ENCODE measurements at places on chromosomes 12 and 14. TPM values are rescaled to one million over a fixed set of nuclear protein-coding genes. Genes with fewer than 3 reads are reported as not detected.

TSPAN9 gene
- 61.1 TPM for total RNA-seq

CD27 gene
- total RNA-seq = 2.3 TPM

DNA sequence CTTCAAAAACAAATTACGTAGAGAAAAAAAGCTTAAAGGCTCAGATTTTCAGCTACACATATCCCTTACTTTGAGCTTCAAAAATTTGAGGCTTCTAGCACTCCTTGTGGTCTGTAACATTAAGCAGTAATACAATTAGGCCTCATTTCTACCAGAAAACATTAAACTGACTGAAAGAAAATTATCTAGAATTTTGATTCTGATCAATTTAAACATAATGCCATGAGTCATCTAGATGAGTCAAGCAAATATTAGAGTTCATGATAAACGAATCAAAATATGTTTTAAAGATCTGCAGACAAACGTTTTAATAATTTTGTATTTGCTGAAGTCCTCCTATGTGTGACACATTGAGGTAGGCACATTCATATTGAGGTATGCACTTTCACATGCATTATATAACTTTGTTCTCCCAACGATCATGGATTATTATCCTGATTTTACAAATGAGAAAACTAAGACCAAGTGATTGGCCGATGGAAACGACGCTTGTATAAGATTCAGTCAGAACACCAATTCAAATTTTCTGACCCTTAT is 4.3 kb downstream of the OSBPL8 start:
- no peak for DNase-seq

DNA sequence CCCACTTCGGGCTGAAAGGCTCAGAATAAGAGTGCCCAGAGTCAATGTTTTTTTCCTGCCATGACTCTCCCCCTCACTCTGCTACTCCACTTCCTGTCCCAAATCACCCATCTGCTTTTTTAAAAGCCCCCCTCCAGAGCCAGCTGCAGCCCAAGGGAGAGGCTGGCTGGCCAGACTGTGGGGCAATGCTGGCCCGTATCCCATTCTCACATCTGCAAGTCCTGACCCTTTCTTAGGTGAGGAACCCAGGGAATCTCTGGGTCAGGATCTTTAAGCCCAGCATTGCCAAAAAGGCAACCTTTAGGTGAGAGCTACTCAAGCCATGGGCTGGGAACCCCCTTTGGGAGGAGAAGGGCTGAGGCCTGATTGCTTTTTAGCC is 1.7 kb upstream of the ITGA5 start:
- DNase-seq = no peak

- no peak for DNase-seq
These were observed 8.4 kb downstream of the RAPGEF3 start for GRCh38 chr12:47750229-47750798.

GRCh38 chr12:108966378-108967151 is 54.3 kb downstream of the SVOP start:
- DNase-seq = no peak

GRCh38 chr12:6182279-6182898 is 17.8 kb upstream of the CD9 start:
- DNase-seq = peak; percentile 90

DNA sequence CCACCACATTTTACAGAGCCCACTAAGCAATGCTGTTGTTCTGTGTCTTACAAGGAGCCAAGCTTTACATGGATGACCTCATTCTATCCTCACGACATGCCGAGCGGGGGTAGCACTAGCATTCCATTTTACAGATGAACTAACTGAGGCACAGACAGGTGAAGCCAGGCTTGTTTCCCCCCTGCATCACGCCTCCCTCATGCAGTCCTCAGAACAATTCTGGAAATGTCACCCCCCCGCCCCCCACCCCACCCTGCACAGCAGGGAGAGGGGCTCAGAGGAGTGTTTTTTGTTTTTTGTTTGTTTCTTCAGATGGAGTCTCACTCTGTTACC is 1.5 kb downstream of the SLC8B1 start:
- DNase-seq = no peak

DNA sequence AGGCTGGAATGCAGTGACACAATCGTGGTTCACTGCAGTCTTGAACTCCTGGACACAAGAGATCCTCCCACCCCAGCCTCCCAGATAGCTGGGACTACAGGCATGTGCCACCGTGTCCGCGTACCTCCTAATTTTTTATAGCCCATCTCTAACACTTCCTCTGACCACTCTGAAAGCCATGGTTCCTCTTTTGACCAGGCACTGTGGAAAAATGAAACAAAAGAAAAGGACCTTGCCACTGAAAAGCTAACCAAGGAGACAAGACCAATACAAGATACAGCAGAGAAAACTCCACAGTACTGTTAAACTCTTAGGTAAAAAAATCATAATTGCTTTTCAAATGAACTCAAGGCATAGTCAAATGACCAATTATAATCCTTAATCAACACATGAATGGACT is 233.3 kb downstream of the NEDD1 start:
- DNase-seq = no peak

- DNase-seq = no peak
These were observed 37.7 kb downstream of the TSPAN19 start for GRCh38 chr12:84998341-84998740.

Data from lower lobe of right lung (tissue), 2 donors.